ENCODE measurements at places on chromosomes 2 and 18. TPM values are rescaled to one million over a fixed set of nuclear protein-coding genes. Genes with fewer than 3 reads are reported as not detected.

DNA sequence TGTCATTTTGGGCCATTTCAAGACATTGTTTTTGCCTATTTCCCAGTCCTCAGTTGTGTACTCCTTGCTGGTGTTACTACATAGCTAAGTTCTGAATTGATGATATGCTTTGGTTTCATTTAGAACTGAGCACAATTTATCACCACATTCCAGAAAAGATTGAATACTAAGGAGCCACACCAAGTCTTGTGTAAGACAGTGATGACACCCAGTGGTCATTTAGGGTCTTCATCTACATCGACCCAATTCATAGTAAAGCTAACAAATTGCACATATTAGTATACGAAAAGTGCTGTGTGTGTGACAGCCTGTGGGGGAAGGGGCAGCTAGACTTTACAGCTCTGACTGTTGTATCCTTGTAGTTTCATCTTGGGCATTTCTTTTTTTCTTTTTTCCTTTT lies 10.9 kb upstream of the DLX2 start:
- H3K4me3 ChIP-seq, result no peak overlapping the region
- H3K4me1 ChIP-seq, result no peaks in the 10 kb centered on the region
- H3K27me3 ChIP-seq, result peaks cover 7% of the 10 kb centered on the region
- no peak for DNase-seq

EXOC6B gene
- 37.0 TPM for total RNA-seq

UPP2 gene
- not detected for total RNA-seq

GRCh38 chr18:32319084-32319483 lies 129.2 kb downstream of the MEP1B start:
- H3K36me3 ChIP-seq, result no peaks in the 10 kb centered on the region
- H3K4me1 ChIP-seq, result no peaks in the 10 kb centered on the region
- H3K4me3 ChIP-seq, result no peak overlapping the region
- no peak for DNase-seq
- no peak overlapping the region for H3K27ac ChIP-seq

PTPRN gene
- total RNA-seq, result not detected

GRCh38 chr2:180279581-180279980 lies 272.5 kb upstream of the CWC22 start:
- H3K36me3 ChIP-seq, result no peaks in the 10 kb centered on the region
- DNase-seq, result no peak
- H3K27ac ChIP-seq, result no peak overlapping the region
- no peaks in the 10 kb centered on the region for H3K4me1 ChIP-seq
- H3K27me3 ChIP-seq, result no peaks in the 10 kb centered on the region

MBP gene
- total RNA-seq, result 32.4 TPM

TYMS gene
- 2.1 TPM for total RNA-seq

DNA sequence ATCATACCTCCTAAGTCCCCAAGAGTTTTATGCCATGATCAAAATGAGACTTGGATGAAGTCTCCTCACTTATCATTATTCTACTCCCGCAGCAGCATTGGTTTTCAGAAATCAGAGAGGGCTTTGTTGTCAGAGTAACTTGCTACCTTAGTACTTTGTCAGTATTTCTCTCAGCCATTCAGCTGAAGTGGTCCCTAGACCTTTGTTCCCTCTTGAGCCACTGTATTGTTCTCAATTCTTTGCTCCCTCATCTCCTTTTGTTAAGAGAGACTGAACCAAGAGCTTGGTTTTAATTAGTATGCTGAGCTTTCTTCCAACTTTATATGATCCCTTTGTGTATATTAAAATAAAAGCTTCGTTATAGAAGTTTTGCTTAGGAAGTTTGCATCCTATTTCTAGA lies 133.4 kb downstream of the DOCK10 start:
- no peak overlapping the region for H3K27ac ChIP-seq
- no peak for DNase-seq
- H3K4me3 ChIP-seq, result no peak overlapping the region
- no peaks in the 10 kb centered on the region for H3K36me3 ChIP-seq
- H3K4me1 ChIP-seq, result no peaks in the 10 kb centered on the region

GRCh38 chr2:190335225-190335559 lies 8.2 kb upstream of the INPP1 start:
- H3K4me3 ChIP-seq, result no peak overlapping the region
- H3K4me1 ChIP-seq, result no peaks in the 10 kb centered on the region
- H3K27ac ChIP-seq, result no peak overlapping the region
- no peaks in the 10 kb centered on the region for H3K27me3 ChIP-seq
- DNase-seq, result no peak

DNA sequence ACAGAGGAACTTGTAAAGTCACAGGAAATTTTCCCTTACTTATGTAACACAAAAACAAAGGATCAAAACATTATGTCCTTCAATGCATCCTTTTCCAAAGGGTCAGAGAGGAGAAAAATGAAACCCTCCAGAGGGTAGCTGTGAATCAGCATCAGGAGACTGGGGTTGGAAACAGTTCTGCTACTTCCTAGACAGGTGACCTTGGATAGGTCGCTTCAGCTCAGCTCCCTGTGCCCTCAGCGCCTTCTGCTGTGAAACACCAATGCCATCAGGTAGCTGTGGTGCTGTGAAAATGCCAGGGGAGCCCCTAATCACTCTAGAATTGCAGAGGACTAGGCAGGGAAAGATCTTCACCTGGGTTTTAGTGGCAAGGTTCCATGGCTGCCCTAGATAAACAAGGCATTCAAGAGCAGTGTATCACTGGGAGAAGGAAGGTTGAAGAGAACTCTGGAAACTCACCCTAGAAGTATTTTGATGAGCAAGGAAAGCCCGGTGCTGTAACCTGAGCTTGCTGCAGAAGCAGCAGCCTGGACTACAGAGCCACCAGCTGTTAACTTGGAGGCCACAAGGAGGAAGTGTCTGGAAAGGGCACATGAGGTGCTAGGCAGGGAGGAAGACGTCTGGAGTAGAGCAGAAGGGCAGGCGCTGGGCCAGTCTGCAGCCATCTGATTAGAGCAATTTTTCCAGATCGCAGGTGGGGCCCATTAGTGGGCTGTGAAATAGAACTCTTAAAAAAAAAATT lies 100.7 kb upstream of the MCFD2 start:
- H3K27me3 ChIP-seq, result no peaks in the 10 kb centered on the region
- no peaks in the 10 kb centered on the region for H3K4me1 ChIP-seq
- peaks cover 6% of the 10 kb centered on the region for H3K36me3 ChIP-seq
- H3K4me3 ChIP-seq, result no peak overlapping the region

DNA sequence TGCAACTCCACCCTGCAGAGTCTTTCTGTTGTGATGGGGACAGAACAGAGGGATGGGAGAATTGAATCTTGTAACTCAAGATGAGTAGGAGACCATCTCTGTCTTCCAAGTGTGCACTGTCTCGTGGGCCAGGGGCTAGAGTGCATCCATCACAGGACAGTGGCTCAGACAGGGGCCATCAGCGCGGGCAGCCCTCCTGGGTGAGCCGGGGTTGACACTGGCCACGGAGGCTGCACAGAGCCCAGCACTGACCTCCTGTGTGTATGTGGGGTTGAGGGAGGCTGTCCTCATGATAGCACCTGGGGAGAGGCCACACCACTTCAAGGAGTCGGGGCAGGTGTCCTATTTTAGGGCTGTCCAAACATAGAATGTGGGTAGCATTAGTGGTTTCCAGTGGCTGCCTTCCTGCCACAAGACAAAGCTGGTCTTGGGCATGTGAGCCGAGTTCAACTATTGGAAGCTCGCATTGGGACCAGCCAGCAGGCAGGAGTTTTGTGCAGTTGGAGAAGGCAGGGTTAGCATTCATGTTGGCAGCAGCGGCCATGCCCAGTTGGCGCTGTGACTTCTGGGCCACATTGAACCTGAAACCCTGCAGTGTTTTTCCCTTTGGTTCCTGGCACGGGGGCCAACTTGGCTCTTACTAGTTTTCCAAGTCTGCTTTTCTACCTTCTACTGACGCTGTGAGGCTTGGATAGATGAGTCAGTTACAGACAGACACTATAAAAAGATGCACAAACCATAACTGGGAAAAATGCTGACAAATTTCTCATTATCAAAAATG lies 45.3 kb downstream of the ACOXL start:
- no peaks in the 10 kb centered on the region for H3K4me1 ChIP-seq
- H3K36me3 ChIP-seq, result no peaks in the 10 kb centered on the region
- DNase-seq, result no peak

DNA sequence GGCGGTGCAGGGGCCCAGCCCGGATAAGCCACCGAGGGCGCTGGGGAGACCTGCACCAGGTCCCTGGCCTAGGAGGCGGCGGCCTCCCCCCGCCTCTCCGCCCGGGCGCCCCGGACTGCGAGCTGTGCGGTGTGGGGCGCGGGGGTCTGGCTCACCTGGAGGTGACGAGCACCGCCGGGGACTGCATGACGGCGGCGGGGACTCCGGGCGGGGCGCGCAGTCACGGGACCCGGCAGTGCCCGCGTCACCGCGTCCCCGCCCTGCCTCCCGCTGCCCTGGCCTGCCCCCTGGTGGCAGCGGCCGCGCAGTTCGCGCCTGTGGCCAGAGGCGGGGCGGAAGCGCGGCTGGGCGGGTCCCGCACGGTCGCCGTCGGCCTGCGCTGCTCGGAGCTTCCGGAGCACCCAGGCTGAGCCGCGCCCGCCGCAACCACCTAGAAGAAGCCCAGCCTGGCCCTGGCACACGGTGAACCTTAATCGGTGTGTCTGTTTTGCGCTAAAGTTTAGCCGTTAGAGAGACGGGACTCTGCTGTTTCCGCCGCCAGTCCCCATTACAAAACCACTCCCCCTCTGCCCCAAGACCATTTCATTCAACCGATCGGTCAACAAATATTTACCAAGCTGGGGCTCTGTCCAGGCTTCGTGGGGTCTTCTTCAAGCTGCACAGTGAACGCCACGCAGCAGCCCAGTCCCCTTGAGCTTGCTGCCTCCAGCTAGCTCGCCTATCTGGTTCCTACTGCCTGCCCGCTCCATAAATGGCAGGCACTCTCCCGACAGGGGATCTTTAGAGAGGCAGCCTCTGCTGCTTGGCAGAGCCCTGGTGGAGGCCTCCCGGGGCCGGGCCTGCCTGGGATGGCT lies at the start of gene HS1BP3:
Gene HS1BP3, minus strand, starts transcription at position 222 of the 854 bp plus-strand sequence. Its CDS starts 35 bp downstream, at position 187.
- peak; percentile 81 for DNase-seq
- H3K36me3 ChIP-seq, result no peaks in the 10 kb centered on the region
- peaks cover 7% of the 10 kb centered on the region for H3K4me1 ChIP-seq

GRCh38 chr18:77967791-77968190 lies 718.1 kb downstream of the GALR1 start:
- H3K36me3 ChIP-seq, result no peaks in the 10 kb centered on the region
- no peak overlapping the region for H3K27ac ChIP-seq
- no peaks in the 10 kb centered on the region for H3K4me1 ChIP-seq
- no peak overlapping the region for H3K4me3 ChIP-seq

SDC1 gene
- 38.7 TPM for total RNA-seq

GRCh38 chr2:37587817-37588216 lies 83.6 kb downstream of the CDC42EP3 start:
- no peak for DNase-seq
- no peaks in the 10 kb centered on the region for H3K27me3 ChIP-seq
- H3K36me3 ChIP-seq, result no peaks in the 10 kb centered on the region
- peak overlapping the region; percentile 19 for H3K27ac ChIP-seq

GRCh38 chr2:170651624-170652325 lies 63.4 kb upstream of the SP5 start:
- H3K27me3 ChIP-seq, result no peaks in the 10 kb centered on the region
- H3K36me3 ChIP-seq, result no peaks in the 10 kb centered on the region
- H3K4me3 ChIP-seq, result no peak overlapping the region
- H3K27ac ChIP-seq, result no peak overlapping the region
- no peaks in the 10 kb centered on the region for H3K4me1 ChIP-seq

POTEJ gene
- total RNA-seq, result not detected

GRCh38 chr2:199485732-199486335 lies 28.1 kb upstream of the SATB2 start:
- no peak overlapping the region for H3K27ac ChIP-seq
- H3K27me3 ChIP-seq, result no peaks in the 10 kb centered on the region
- no peak for DNase-seq
- no peaks in the 10 kb centered on the region for H3K36me3 ChIP-seq

CBLN2 gene
- not detected for total RNA-seq

Measured in breast epithelium (tissue), 4 donors.